CD4-positive, CD25-positive, alpha-beta regulatory T cell (primary cell): ENCODE measurements at places on chromosomes 3 and 15.

DNA sequence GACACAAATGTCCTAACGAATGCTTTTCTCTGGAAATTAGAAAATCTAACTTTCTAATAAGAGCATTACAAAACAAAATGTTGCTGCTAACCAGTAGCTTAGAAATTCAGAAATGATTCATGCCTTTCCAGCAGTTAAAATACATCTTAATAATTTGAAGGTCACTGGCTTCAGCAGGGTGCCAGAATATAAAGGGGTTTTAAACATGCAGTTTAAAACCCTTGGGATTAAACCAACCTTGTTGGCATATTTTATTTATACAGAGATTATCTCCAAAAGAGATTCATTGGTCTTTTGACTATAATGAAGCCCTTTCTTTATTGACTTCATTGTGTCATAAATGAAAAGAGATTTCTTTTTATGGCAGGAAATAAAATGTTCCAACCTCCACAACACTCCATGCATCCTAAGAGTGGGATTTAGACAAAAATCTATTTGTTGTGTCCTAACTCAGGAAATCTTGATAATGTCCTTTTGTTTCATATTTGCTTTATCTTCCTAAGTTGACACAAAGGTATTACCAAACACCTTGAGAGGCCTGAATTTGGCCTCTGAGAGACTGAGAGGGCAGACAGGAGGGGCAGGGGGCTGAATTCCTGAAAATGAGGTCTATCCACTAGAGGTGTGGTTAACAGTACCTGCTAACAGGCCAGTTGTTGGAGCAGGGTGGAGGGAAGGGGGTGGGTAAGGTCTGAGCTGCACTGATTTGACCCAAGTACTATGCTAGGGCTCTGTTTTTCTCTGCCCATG, 124.4 kb downstream of the FEZF2 start:
- H3K27ac ChIP-seq = no peak overlapping the region
- H3K27me3 ChIP-seq = no peaks in the 10 kb centered on the region
- no peaks in the 10 kb centered on the region for H3K36me3 ChIP-seq
- H3K4me3 ChIP-seq = no peak overlapping the region
- H3K4me1 ChIP-seq = no peaks in the 10 kb centered on the region

GRCh38 chr3:129602730-129603560, 3.5 kb downstream of the PLXND1 start:
- no peak for DNase-seq
- peaks cover 16% of the 10 kb centered on the region for H3K4me1 ChIP-seq
- no peak overlapping the region for H3K27ac ChIP-seq
- no peaks in the 10 kb centered on the region for H3K36me3 ChIP-seq

DNA sequence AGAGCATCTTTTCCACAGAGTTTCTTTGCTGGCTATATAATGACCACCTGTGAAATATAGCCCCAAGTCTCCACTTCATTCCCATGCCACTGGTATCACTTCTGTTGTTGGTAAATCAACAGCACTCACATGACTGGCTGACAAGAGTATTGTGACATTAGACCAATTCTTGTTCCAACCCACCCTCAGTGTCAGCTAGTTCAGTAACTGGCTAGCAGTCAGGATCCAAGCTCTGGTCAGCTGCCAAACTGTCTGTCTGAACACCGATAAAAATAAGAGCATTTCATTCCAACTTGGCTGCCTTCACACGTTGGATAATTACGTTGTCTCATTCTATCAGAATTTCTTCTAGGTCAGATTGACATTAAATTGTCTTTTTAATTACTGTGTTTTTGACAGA, 166.5 kb downstream of the USP13 start:
- no peak for DNase-seq
- no peak overlapping the region for H3K27ac ChIP-seq
- no peaks in the 10 kb centered on the region for H3K27me3 ChIP-seq
- no peaks in the 10 kb centered on the region for H3K36me3 ChIP-seq

GRCh38 chr3:172470588-172470987, 22.3 kb upstream of the GHSR start:
- H3K4me1 ChIP-seq = no peaks in the 10 kb centered on the region
- no peak overlapping the region for H3K4me3 ChIP-seq
- no peaks in the 10 kb centered on the region for H3K36me3 ChIP-seq

GRCh38 chr15:56047354-56047753, 53.9 kb upstream of the NEDD4 start:
- no peak overlapping the region for H3K4me3 ChIP-seq
- peaks cover 13% of the 10 kb centered on the region for H3K4me1 ChIP-seq
- no peak overlapping the region for H3K27ac ChIP-seq
- no peak for DNase-seq

GRCh38 chr3:62534326-62534725, 161.0 kb upstream of the FEZF2 start:
- DNase-seq = no peak
- no peak overlapping the region for H3K27ac ChIP-seq
- no peaks in the 10 kb centered on the region for H3K36me3 ChIP-seq

- no peak overlapping the region for H3K4me3 ChIP-seq
- DNase-seq = no peak
- H3K36me3 ChIP-seq = peaks cover 2% of the 10 kb centered on the region
Measured at GRCh38 chr3:141998669-141999290, 122.3 kb downstream of the ATP1B3 start.

DNA sequence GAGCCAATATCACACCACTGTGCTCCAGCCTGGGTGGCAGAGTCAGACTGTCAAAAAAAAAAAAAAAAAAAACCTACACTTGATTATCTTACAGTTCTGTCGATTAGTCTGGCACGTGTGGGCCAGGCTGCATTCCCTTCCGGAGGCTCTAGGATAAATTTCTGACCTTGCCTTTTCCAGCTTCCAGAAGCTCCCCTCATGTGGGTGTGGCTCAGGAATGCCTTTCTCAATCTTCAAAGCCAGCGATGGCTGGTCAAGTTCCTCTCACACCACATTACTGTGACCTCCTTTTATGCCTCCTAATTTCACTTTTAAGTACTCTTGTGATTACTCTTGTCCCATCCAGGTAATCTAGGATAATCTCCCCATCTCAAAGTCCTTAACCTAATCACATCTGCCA, 58.2 kb upstream of the DUT start:
- peaks cover 2% of the 10 kb centered on the region for H3K27me3 ChIP-seq
- H3K4me1 ChIP-seq = no peaks in the 10 kb centered on the region
- no peak overlapping the region for H3K27ac ChIP-seq
- no peak overlapping the region for H3K4me3 ChIP-seq
